T-cell (primary cell): ENCODE measurements at places on chromosomes 4 and X.

GRCh38 chrX:23705235-23705634 lies 37.8 kb downstream of the ACOT9 start:
- peaks cover 14% of the 10 kb centered on the region for H3K36me3 ChIP-seq
- no peak overlapping the region for H3K4me3 ChIP-seq
- H3K4me1 ChIP-seq, result no peaks in the 10 kb centered on the region
- no peak overlapping the region for H3K27ac ChIP-seq

GRCh38 chr4:48329976-48330375 lies 11.4 kb upstream of the SLAIN2 start:
- no peak overlapping the region for H3K4me3 ChIP-seq
- H3K4me1 ChIP-seq, result no peaks in the 10 kb centered on the region
- H3K36me3 ChIP-seq, result no peaks in the 10 kb centered on the region
- H3K27me3 ChIP-seq, result no peaks in the 10 kb centered on the region
- no peak overlapping the region for H3K27ac ChIP-seq

GRCh38 chr4:123409334-123409733 lies 12.7 kb downstream of the SPRY1 start:
- DNase-seq, result no peak
- H3K27me3 ChIP-seq, result no peaks in the 10 kb centered on the region
- peaks cover 14% of the 10 kb centered on the region for H3K4me1 ChIP-seq
- no peak overlapping the region for H3K27ac ChIP-seq

GRCh38 chr4:151743894-151744293 lies 16.9 kb downstream of the GATB start:
- no peaks in the 10 kb centered on the region for H3K4me1 ChIP-seq
- no peak overlapping the region for H3K4me3 ChIP-seq
- no peak for DNase-seq
- no peak overlapping the region for H3K27ac ChIP-seq
- H3K36me3 ChIP-seq, result peaks cover 10% of the 10 kb centered on the region

- no peaks in the 10 kb centered on the region for H3K27me3 ChIP-seq
- H3K36me3 ChIP-seq, result no peaks in the 10 kb centered on the region
- H3K4me1 ChIP-seq, result no peaks in the 10 kb centered on the region
- DNase-seq, result no peak
- no peak overlapping the region for H3K4me3 ChIP-seq
- no peak overlapping the region for H3K27ac ChIP-seq
Measured at GRCh38 chr4:76972306-76972705, 22.8 kb downstream of the SEPTIN11 start.

GRCh38 chr4:7939377-7940108 lies at the start of gene AFAP1:
TSS of gene AFAP1 (minus strand) at chr4:7939861. CDS start at chr4:7872078, 67,783 bp downstream.
- H3K36me3 ChIP-seq, result no peaks in the 10 kb centered on the region
- peak; percentile 80 for DNase-seq
- H3K4me3 ChIP-seq, result peak within 1 kb of the TSS; percentile 71
- no peak within 1 kb of the TSS for H3K27ac ChIP-seq

DNA sequence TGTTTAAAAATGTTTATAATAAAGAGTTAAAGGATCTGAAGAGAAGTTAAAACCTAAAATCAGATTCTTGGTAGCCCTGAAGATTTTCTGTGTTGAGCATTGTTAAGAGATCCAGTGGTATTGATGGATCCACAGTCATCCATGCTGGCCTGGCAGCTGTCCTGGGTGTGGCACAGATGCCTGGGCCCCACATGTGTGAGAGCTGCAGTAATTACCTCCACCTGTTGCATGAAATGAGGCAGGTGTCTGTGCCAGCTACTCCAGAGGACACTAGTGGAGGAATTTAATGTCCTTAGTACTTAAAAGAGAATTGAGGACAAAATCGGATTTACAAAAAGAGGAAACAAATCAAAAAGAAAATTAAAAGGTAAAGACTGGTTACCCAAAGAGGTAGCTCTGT lies 44.0 kb downstream of the MGST2 start:
- H3K4me1 ChIP-seq, result no peaks in the 10 kb centered on the region
- H3K4me3 ChIP-seq, result no peak overlapping the region
- no peaks in the 10 kb centered on the region for H3K36me3 ChIP-seq
- DNase-seq, result no peak
- H3K27me3 ChIP-seq, result no peaks in the 10 kb centered on the region

GRCh38 chr4:73814679-73815078 lies 21.8 kb upstream of the CXCL6 start:
- H3K36me3 ChIP-seq, result no peaks in the 10 kb centered on the region
- H3K4me1 ChIP-seq, result no peaks in the 10 kb centered on the region
- H3K4me3 ChIP-seq, result no peak overlapping the region
- H3K27ac ChIP-seq, result no peak overlapping the region
- no peaks in the 10 kb centered on the region for H3K27me3 ChIP-seq

GRCh38 chr4:121237069-121237399 lies 72.9 kb upstream of the TNIP3 start:
- no peaks in the 10 kb centered on the region for H3K27me3 ChIP-seq
- H3K4me3 ChIP-seq, result no peak overlapping the region
- no peak overlapping the region for H3K27ac ChIP-seq
- no peaks in the 10 kb centered on the region for H3K4me1 ChIP-seq
- H3K36me3 ChIP-seq, result no peaks in the 10 kb centered on the region

- H3K4me1 ChIP-seq, result no peaks in the 10 kb centered on the region
- DNase-seq, result no peak
- no peak overlapping the region for H3K4me3 ChIP-seq
- no peaks in the 10 kb centered on the region for H3K36me3 ChIP-seq
- no peaks in the 10 kb centered on the region for H3K27me3 ChIP-seq
Measured at GRCh38 chr4:55055529-55055928, 69.9 kb downstream of the KDR start.

GRCh38 chr4:20624793-20625374 lies 75.4 kb upstream of the PACRGL start:
- H3K4me1 ChIP-seq, result no peaks in the 10 kb centered on the region
- DNase-seq, result no peak

DNA sequence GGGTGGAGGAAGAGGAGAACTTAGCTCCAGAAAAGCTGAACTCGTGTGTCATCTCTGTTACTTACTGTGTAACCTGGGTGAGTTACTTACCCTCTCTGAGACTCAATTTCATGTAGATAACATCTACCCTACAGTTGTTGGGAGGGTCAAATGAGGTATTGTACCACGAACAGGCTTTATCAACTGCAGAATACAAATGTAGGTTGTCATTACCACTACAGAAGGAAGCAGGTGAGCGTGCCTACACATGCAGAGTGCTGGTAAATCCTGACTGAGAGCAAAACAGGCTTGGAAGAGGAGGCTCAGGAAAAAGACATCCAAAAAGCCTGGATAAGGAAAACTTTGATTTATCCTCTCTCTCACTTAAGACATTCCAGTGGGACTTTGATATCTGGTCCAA lies 7.2 kb downstream of the PIGA start:
- no peak overlapping the region for H3K4me3 ChIP-seq
- H3K27ac ChIP-seq, result no peak overlapping the region
- no peaks in the 10 kb centered on the region for H3K36me3 ChIP-seq
- no peak for DNase-seq
- no peaks in the 10 kb centered on the region for H3K27me3 ChIP-seq

DNA sequence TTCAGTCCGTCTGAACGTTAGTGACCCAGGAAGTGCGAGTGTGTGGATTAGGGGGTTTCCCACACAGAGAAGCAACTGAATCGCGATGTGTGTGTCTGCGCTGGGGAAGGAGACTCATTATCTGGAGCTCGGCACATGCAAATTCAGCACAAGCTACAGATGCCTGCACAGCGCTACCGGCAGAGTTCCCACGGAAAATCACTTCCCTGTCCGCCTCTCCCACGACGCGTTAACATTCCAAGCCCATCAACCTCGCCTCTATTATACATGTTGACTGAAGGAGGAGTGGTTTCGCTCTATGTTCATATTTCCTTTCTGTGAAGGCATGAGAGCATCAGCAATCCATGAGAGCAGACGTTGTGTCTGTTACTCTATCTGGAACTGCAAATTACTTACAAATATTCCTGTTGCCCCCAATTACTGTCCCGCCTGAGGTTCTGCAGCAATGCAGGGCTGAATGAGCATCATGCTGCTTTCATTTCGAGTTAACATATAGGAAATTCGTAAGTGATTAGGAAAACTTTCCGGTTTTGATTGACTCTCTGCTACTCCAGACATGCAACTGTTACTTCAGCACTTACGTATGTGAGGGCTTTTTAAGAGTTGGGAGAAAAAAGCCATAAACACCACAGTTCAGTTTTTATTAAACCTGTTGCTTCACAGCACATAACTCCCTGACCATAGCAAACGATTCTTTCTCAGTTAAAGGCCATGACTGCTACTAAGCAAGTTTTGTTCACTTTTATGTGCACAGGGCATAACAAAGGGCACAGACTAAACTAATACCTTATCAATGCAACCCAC lies 15.0 kb upstream of the MTNR1A start:
- H3K4me1 ChIP-seq, result no peaks in the 10 kb centered on the region
- no peaks in the 10 kb centered on the region for H3K36me3 ChIP-seq
- no peak overlapping the region for H3K4me3 ChIP-seq

DNA sequence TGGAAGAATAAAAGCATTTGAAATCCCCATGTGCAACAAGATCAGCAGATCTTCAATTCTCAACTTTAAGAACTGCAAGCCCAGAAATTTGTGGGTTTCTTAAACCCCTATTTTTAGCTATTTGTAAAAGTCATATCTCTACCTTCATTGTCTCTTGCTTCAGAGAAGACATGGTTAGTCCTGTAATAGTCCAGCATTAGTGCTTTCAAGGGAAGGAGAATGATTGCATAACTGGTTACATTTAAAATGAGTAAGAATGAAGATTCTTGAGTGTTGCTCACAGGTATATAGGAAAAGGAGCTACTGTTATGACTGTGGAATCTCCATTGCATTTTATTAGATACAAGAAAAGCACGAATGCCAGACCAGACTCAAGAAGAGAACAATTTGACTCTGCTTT lies 84.0 kb downstream of the CCSER1 start:
- no peaks in the 10 kb centered on the region for H3K27me3 ChIP-seq
- no peaks in the 10 kb centered on the region for H3K36me3 ChIP-seq

- no peaks in the 10 kb centered on the region for H3K4me1 ChIP-seq
- H3K36me3 ChIP-seq, result no peaks in the 10 kb centered on the region
- H3K4me3 ChIP-seq, result no peak overlapping the region
Measured at GRCh38 chrX:110042496-110042895, 39.6 kb downstream of the TMEM164 start.

GRCh38 chrX:131821945-131822622 lies 201.0 kb upstream of the STK26 start:
- H3K36me3 ChIP-seq, result no peaks in the 10 kb centered on the region
- H3K4me3 ChIP-seq, result peak overlapping the region; percentile 53
- H3K27me3 ChIP-seq, result no peaks in the 10 kb centered on the region

GRCh38 chrX:18946157-18946556 lies 37.8 kb downstream of the PHKA2 start:
- H3K36me3 ChIP-seq, result peaks cover 36% of the 10 kb centered on the region
- no peak overlapping the region for H3K27ac ChIP-seq
- H3K4me1 ChIP-seq, result no peaks in the 10 kb centered on the region
- DNase-seq, result no peak
- no peaks in the 10 kb centered on the region for H3K27me3 ChIP-seq
- no peak overlapping the region for H3K4me3 ChIP-seq

DNA sequence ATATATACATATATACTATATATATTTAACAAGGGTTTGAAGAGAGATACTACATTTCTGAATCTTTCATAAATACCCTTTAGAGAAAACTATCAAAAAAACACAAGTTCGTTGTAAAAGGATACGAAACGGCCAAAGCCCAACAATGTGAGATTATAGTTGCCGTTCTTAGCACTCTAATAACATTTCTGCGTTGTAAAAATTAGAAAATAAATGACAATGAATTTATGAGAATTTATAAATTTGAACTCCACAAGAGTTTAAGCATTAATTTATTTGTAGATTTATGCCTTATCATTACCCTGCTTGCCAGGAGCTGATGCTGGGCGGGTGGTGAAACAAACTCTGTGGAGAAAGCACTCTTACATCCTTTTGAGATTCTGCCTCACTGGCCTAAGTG lies 1.1 kb downstream of the WDR17 start:
- peaks cover 7% of the 10 kb centered on the region for H3K27me3 ChIP-seq
- no peak overlapping the region for H3K27ac ChIP-seq
- H3K36me3 ChIP-seq, result no peaks in the 10 kb centered on the region
- peaks cover 4% of the 10 kb centered on the region for H3K4me1 ChIP-seq
- no peak overlapping the region for H3K4me3 ChIP-seq

DNA sequence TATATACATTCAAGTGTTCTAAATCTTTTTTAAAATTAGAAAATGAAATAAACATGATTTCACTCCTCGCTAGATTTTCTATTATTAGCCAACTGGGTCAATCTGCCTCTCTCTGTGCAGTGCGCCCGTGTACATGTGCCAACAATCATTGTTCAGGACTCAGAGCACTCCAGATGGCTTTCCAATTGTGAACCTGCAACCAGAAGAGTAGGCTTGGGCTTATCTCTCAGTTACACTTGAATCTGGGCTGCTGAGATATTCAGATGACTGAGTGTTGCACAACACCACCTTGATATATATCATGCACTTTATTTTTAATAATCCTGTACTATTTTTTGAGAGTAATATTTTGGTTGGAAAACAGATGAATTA lies 184.0 kb upstream of the FSTL5 start:
- H3K27ac ChIP-seq, result no peak overlapping the region
- no peak overlapping the region for H3K4me3 ChIP-seq
- no peaks in the 10 kb centered on the region for H3K27me3 ChIP-seq

GRCh38 chr4:41701983-41702382 lies 46.5 kb downstream of the PHOX2B start:
- no peak overlapping the region for H3K4me3 ChIP-seq
- DNase-seq, result no peak
- no peaks in the 10 kb centered on the region for H3K36me3 ChIP-seq
- H3K27me3 ChIP-seq, result no peaks in the 10 kb centered on the region

- no peak for DNase-seq
- no peak overlapping the region for H3K27ac ChIP-seq
- no peaks in the 10 kb centered on the region for H3K4me1 ChIP-seq
Measured at GRCh38 chr4:10140866-10141759, 24.5 kb upstream of the WDR1 start.

GRCh38 chr4:152399246-152399645 lies 136.6 kb downstream of the FBXW7 start:
- no peak overlapping the region for H3K27ac ChIP-seq
- H3K36me3 ChIP-seq, result peaks cover 2% of the 10 kb centered on the region
- H3K27me3 ChIP-seq, result no peaks in the 10 kb centered on the region
- DNase-seq, result no peak
- H3K4me1 ChIP-seq, result peaks cover 9% of the 10 kb centered on the region

DNA sequence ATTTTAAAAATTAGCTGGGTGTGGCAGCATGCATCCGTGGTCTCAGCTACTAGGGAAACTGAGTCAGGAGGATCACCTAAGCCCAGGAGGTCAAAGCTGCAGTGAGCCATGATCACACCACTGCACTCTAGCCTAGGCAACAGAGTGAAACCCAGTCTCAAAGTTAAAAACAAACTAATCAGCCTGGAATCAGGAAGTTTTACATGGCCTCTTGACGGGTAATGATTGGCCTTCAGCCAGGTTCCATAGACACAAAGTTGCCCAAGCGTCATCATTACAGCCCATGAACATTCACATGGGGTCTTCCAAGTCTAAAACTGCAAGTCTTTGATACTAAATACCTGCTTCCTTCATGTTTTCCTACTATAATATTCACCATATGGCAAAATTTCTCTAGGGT lies 10.0 kb upstream of the RGN start:
- DNase-seq, result no peak
- H3K27me3 ChIP-seq, result no peaks in the 10 kb centered on the region
- H3K36me3 ChIP-seq, result no peaks in the 10 kb centered on the region
- H3K4me3 ChIP-seq, result no peak overlapping the region
